Panc1 (cell line): ENCODE measurements at places on chromosomes 11 and 22.

GRCh38 chr11:122028545-122028944, 87.5 kb downstream of the BLID start:
- no peak for DNase-seq

DNA sequence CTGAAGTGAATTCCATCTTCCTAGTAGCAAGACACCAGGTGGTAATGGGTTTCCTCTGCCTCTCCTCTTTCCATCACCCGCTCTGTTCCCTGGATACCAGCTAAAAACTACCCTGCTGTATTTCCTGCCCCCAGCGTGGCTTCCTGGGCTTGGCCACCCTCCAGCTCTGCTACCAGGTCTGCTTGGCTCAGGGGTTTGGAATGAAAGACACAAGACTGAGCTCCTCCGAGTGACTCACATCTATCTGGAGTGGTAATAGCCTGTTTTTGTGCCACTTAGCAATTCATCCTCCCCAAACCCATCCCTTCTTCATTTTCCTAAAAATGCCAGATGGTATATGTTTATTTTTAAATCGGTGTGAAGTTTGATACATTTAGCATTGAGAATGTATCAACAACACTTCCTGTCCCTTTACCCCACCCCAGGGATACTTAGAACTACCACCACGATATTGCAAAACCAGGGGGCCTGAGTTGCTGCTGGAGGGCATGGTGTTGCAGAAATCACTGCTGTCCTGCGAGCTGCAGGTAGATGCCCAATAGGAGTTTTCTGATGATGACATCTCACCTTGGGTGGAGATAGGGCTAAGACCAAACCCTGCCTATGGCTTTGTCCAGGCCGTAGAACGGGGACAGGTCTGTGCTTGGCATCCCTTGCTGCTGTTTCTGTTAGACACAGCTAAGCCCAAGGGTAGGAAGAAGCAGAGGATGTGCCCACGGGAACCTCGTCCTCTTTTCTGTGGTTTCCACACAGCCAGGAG, 7.5 kb upstream of the MICAL3 start:
- peak; percentile 86 for DNase-seq

DNA sequence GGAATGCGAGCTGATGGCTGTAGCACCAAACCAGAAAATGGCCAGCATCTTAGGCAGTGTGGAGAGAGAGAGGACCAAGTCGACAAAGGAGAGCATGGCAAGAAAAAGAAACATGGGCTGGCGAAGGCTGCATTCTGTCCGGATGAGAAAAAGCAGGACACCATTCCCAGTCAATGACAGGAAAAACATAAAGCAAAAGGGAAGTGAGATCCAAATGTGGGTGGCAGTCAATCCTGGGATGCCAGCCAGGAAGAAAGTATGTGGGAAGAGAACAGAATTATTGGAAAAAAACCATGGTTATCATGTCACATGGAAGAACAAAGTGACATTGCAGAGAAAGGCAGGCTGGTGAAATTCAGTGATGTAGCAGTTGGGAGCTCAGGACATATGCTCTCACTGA, 36.9 kb upstream of the OR56A1 start:
- DNase-seq: no peak

- DNase-seq: no peak
Observed at GRCh38 chr22:36550701-36551495, 21.9 kb upstream of the EIF3D start.

GRCh38 chr22:36359470-36359996, 28.2 kb downstream of the MYH9 start:
- DNase-seq: no peak

DNA sequence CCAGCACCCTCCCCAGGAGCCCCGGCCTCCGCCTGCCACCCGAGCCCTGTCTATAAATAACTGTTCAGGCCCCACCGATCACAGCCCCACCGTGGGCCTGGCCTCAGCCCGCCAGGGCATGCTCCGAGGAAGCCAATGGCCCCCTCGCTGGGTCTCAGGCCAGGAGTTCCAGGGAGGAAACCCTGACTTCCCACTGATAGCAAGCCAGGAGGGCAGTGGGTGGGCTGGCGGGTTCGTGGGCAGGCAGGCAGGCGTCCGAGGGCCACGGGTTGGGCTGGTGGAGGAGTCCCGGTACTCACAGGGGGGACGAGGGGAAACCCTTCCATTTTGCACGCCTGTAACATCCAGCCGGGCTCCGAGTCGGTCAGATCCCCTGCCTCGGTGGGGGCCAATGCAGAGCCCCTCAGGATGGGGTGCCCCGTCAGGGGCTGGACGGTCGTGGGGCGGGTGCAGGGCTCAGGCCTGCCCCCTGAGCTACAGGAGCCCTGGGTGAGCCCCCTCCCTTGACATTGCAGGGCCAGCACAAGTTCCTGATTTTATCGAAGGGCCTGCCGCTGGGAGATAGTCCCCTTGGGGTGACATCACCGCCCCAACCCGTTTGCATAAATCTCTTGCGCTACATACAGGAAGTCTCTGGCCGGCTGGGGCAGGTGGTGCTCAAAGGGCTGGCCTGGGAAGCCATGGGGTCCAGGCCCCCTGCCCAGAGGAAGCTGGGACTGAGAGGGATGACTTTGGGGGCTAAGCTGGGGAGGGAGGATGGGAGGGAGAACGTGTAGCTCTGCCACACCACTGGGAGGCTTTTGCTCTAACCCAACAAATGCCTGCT, at the start of gene SPI1:
SPI1 (minus strand) TSS at position 538 of the 826 bp plus-strand sequence; CDS start at position 344, 194 bp downstream.
- DNase-seq: no peak

GRCh38 chr22:46012881-46013281, 35.9 kb upstream of the WNT7B start:
- DNase-seq: no peak

GRCh38 chr11:108891909-108892511, 227.1 kb downstream of the DDX10 start:
- DNase-seq: no peak

DNA sequence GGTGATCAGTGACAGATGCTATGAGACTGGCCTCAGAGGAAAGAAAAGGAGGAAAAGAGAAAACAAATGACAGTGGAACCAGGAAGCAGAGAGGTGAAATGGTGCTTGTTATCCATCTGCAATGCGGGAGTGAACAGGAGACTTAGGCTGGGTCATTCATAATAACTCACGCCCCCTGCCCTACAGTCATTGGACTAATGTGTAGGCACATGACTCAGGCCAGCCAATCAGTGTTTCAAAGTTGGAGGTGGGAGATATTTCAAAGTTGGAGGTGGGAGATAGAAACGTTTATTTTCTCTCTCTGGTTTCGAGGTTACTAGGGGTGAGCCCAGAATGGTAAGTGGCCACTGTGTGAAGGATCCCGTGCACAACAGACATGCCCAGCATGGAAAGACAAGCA, 30.3 kb downstream of the SLC22A6 start:
- no peak for DNase-seq

DNA sequence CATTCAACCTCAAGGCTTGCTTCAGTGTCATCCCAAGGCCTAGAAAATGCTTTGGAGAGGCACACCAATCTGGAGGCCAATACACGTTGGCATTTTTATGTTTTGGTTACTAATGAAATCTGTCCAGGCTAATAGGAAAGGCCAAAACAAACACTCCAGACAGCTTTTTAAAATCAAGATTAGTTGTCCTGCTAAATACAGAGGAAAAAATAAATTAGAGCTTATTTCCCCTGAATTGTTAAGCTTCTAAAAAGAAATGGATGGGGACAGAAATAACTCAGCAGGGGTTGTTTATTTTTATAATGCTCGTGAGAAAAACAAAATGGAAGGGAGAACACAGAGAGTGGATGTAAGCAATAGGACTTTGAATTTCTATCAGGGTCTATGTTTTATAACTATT, 438.5 kb upstream of the LRRC4C start:
- DNase-seq: no peak
